ENCODE measurements at places on chromosomes 11 and 22. TPM values are rescaled to one million over a fixed set of nuclear protein-coding genes. Genes with fewer than 3 reads are reported as not detected.

Gene HPX
- 6.5 TPM for polyA plus RNA-seq

Gene STARD10
- 103 TPM for polyA plus RNA-seq

Gene GUCY1A2
- 25.1 TPM for polyA plus RNA-seq

Gene TNNI2
- polyA plus RNA-seq, result 0.32 TPM

Gene ANO1
- polyA plus RNA-seq, result 5.6 TPM

Measured in left lung (tissue), 14 donors.